A549 treated with Mapracorat at 1 μM for 4 hours (cell line): ENCODE measurements at places on chromosomes 1 and 21. TPM values are rescaled to one million over a fixed set of nuclear protein-coding genes. Genes with fewer than 3 reads are reported as not detected.

PIGR gene
- total RNA-seq, result not detected in 5 replicates

C1orf115 gene
- total RNA-seq, result 4.7 to 6.8 TPM (median 5.9 TPM) in 5 replicates

DEPDC1 gene
- total RNA-seq, result 10.1 to 15.1 TPM (median 13.5 TPM) in 5 replicates

TRIM67 gene
- 0.12 to 0.19 TPM (median 0.14 TPM) in 5 replicates for total RNA-seq
